A549 treated with ZK216348 at 1 μM for 4 hours (cell line): ENCODE measurements at places on chromosomes 2 and 18. TPM values are rescaled to one million over a fixed set of nuclear protein-coding genes. Genes with fewer than 3 reads are reported as not detected.

The INHBB gene
- total RNA-seq: 12.6 to 25.0 TPM (median 20.7 TPM) in 5 replicates

The LYG1 gene
- total RNA-seq: 0.97 to 2.5 TPM (median 2.4 TPM) in 5 replicates

The SNTG2 gene
- total RNA-seq: not detected in 5 replicates

The LPIN1 gene
- 8.7 to 12.5 TPM (median 9.1 TPM) in 5 replicates for total RNA-seq

The SCYGR7 gene
- total RNA-seq: not detected in 5 replicates

The CENPA gene
- 46.7 to 57.0 TPM (median 49.9 TPM) in 5 replicates for total RNA-seq

The SLC30A3 gene
- 1.9 to 4.2 TPM (median 3.6 TPM) in 5 replicates for total RNA-seq

The DSC3 gene
- 1.1 to 3.1 TPM (median 1.5 TPM) in 5 replicates for total RNA-seq

The ZNF2 gene
- 2.4 to 3.8 TPM (median 3.5 TPM) in 5 replicates for total RNA-seq

The LBH gene
- 78.3 to 138 TPM (median 115 TPM) in 5 replicates for total RNA-seq
